ENCODE measurements at places on chromosomes 2 and 18.

DNA sequence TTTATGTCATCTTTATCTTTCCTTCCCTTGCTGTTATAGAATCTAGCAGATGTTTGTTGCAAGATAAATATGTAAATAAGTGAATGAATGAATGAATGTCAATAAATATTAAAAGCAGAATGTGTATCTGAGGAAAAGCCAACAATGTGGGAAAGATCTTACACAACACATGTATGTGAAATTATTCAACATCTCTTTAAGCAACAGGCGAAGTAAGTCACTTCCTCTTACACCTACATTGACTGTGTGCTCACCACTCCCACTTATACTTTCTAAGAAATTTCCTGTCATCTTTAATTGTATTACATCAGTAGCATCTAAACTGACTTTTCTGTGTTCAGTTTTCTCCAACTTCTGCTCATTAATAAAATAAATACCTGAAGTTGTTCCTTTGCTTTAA, 43.0 kb downstream of the RAD51AP2 start:
- no peak for DNase-seq

- DNase-seq, result no peak
Measured at GRCh38 chr18:24398540-24398939, 916 bp upstream of the OSBPL1A start.

DNA sequence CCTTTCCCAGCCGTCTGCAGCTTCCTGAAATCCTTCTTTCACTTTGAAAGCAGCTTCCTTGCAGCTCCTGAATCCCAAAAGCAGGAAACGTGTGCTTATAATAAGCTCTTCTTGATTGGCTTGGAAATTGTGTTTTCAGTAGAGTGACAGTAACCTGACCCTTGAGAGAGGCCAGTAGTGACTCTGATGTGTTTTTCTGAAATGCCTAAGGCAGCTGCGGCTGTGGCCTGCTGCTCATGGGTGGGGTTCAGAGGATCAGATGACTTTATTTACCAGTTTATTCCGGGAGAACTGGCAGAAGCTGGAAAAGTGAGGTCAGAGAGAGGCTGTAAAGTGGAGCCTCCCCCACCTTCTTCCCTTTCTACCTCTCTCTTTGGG, 31.9 kb upstream of the RPIA start:
- peak; percentile 82 for DNase-seq

DNA sequence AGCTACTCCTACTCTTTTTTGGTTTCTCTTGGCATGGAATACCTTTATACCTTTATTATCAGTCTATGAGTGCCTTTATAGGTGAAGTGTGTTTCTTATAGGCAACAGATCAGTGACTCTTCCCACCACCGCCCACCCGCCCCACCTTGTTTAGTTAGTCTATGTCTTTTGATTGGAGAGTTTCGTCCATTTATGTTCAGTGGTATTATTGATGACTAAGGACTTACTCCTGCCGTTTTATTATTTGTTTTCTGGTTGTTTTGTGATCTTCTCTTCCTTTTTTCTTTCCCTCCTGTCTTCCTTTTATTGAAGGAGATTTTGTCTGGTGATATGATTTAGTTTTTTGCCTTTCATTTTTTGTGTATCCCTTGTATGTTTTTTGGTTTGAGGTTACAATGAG, 179.5 kb downstream of the GULP1 start:
- DNase-seq, result no peak

- DNase-seq, result no peak
Measured at GRCh38 chr2:98377544-98377943, 31.3 kb downstream of the CNGA3 start.

GRCh38 chr18:6561420-6561861, 146.7 kb upstream of the L3MBTL4 start:
- DNase-seq, result no peak

DNA sequence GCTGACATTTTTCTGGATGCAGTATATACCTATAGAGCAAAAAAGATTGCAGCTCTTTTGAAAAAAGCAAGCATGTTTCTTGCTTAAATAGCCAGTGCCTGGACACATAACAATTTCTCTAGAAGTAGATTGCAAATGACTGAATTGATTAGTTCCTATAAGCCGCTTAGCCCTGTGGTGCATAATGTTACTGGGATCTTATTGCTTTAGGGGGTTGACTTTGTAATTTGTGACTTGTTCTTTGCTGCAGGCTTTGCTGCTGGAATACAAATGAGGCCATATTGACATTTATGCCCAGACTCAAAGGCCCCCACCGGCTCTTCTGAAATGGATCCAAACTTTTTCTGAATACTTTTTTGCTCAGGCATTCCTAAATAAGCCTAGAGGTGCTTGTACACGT, 182.6 kb downstream of the SH3BP4 start:
- no peak for DNase-seq

DNA sequence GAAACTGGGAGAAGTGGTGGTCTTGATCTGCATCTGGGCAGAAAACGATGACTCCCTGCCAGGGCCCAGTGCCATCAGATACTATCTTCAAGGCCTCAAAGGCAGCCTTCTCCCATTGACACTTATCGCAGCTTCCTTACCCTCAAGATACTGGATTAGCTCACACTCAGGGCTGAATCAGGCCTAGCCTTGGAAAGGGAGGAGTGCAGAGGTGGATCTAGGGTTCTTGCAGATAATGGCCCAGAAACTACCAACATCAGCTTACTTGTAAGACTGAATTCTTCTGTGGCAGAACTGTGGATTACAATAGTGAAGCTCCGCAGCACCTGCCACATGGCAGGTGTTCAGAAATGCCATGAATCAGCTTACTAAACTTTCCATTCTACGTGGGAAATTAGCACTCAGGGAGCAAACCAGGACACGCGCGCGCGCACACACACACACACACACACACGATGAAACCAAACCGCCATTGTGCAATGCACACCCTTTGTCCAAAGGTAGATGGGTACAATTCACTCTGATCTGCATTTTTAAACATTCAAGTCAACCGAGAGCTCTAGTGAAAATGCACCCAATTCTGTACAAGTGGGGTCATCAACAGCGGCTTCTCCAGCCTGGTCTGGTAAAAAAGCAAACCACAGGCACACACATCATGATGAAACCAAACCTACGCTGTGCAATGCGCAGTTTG, 26.3 kb upstream of the TMEM182 start:
- peak; percentile 7 for DNase-seq

DNA sequence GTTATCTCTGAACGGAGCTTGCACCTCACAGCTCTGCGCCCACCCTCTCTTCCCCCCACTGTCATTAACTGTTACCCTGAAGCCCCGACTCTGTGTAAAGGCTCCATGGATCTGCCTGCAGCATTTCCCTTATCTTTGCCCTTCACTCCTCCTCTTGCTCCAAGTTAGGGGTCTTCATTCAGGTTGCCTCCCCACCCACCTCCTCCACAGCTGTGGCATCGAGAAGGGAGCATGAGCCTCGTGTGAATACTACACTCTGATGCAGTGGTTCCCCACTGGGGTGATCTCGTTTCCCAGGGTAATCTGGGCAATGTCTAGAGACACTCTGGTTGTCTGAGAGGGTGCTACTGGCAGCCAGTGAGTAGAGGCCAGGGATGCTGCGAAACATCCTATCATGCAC, 51.4 kb downstream of the REEP1 start:
- DNase-seq, result no peak

DNA sequence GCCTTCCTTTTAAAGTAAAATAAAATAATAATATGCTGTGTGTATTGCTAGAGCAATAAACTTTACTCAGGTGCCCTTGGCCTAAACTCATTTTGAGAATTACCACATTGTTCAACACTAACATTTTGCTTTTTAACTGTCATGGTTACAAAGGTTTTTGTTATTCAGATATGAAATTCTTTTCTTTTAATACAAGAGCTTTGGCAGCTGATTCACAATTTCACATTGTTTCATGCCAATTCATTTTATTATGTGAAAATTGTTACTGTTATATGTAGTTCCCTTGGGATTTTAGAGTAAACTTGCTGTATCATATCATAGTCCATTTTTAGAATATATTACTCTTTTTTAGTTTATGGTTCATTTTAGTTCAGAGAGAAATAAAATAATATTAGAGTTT, 65.8 kb upstream of the ZNF804A start:
- no peak for DNase-seq

DNA sequence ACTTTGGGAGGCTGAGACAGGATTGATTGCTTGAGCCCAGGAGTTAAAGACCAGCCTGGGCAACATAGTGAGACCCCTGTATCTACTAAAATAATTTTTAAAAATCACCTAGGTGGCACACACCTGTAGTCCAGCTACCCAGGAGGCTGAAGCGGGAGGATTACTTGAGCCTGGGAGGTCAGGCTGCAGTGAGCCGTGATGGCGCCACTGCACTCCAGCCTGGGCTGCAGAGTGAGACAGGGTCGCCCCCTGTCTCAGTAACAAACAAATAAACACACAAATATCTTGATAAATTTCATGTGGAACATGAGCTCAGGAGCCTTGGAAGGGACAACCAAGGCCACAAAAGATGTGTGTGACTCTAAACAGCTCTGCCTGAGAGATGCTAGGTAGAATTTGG, 11.7 kb upstream of the ANKRD53 start:
- DNase-seq, result no peak

GRCh38 chr2:11584525-11585056, 50.7 kb downstream of the GREB1 start:
- DNase-seq, result no peak

- DNase-seq, result no peak
Measured at GRCh38 chr2:164754157-164755093, 87.2 kb downstream of the COBLL1 start.

DNA sequence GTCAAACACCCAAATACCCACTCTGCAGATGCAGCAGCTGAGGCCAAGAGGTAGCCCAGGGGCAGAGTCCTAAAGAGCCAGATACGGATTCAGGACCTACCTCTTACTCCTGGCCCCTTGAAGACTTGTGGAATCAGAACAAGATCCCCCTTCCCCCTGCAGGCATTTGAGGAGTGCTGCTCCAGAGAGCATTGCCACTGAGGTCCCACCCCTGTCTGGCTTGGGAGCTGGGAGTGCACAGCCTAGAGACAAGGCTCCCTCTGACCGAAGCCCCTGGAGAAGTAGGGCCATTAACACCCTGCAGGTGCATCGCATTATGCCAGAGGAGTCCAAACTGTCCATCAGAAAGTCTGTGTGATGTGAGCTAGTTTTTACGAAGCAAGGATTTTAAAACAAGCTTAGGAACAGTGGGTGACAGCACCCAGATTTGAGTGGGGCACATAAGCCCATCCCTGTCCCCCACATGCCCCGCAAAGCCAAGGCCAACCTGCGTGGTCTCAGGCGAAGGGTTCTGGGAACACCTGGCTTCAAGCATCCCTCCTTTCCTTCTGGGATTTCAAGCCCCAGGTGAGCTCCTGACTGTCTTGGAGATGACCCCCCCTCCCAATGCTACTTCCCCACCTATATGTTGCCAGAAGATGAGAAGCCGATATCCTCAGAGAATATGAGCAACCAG, 48.4 kb downstream of the MTERF4 start:
- no peak for DNase-seq

DNA sequence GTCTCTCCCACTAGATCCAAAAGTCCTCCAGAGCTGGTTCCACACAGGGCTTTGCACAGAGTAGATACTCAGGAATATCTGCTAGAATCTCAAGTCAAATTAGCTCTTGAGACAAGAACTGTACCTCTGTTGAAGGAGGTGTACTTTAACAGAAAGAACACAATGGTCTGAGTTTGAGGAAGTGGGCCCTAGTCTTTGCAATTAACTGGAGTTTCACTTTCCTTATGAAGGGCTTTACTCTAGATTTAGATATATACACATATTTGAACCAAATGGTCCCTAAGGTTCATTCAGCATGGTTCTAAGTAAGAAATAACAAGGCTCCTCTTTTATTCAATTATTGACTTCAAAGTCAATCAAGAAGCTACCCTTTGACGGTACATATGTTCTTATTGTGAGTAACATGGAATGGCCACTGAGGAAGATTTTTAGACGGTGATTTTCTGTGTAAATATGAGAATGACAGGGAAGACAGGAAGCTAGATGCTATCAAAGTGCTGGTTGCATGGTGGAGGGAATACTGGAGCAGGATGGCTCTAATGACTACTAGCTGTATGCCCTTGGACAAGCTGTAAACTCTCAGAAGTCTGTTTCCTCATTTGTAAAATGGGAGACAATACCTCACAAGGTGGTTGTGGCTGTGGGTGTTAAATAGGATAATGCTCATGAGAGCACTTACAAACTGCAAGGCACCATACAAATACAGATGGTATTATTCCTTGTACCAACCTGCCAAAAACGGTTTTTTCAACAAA, 73.5 kb upstream of the SERTAD2 start:
- no peak for DNase-seq

DNA sequence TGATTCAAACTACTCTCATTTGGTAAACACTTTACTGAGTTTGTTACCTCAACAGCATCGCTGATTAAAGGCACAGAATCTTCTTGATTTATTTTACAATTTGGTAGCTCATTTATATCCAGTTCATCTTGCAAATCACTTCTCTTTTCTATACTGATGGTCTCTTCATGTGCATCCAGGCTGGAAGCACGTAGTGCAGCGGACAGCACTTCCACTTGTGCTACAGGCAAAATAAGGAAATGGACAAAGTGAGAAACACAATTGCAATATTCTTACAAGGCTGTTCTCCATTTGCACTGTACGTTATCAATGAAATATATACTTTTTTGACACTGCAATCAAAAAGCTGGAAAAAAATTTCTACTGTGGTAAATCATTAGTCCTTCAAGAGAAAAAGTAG, 51.0 kb downstream of the PPP4R1 start:
- no peak for DNase-seq

DNA sequence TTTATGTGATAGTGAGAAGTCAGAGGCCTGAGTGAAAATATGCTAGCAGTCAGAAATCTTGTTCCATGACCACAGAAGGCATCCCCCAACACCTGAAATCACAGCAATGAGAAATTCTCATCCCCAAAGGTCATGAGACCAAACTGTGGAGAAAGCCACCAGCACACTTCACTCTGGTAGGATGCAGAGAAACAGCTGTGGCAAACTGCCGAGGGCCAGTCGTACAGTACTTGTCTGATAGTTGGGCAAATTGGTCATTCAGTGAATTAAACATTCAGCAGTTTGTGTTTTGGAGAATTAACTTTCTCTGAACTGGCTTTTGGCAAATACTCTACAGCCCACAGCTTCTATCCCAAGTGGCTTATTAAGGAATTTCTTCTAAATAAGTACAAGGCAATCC, 117.2 kb downstream of the TSN start:
- no peak for DNase-seq
